ENCODE measurements at places on chromosomes 1 and 21. TPM values are rescaled to one million over a fixed set of nuclear protein-coding genes. Genes with fewer than 3 reads are reported as not detected.

GRCh38 chr1:16882986-16883385 is 12.8 kb upstream of the RNU1-2 start:
- no peak for DNase-seq

- DNase-seq, result no peak
Measured at GRCh38 chr1:39852214-39852791, 31.0 kb downstream of the TRIT1 start.

The PDPN gene
- 29.5 TPM for total RNA-seq

The EFCAB7 gene
- 8.7 TPM for total RNA-seq

DNA sequence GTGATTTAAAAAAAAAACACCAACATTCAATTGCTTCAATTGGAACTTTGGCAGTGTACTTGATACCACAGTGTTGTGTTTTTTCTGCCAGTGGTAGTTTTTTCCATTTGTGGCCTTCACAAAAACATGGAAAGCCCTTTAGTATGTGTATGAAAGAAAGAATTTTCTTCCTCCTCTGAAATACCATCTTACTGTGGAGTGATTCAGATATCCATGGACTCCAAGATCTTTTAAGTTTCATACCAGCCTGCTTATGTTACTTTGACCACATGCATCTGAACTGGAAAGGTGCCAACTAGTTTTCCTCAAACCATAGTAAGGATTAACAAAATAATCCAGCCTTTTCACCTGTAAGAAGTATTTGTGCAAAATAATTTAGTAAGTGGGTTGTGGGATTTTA is 3.4 kb downstream of the PPP2R5A start:
- no peak for DNase-seq

GRCh38 chr1:69513601-69514000 is 54.1 kb upstream of the LRRC7 start:
- no peak for DNase-seq

DNA sequence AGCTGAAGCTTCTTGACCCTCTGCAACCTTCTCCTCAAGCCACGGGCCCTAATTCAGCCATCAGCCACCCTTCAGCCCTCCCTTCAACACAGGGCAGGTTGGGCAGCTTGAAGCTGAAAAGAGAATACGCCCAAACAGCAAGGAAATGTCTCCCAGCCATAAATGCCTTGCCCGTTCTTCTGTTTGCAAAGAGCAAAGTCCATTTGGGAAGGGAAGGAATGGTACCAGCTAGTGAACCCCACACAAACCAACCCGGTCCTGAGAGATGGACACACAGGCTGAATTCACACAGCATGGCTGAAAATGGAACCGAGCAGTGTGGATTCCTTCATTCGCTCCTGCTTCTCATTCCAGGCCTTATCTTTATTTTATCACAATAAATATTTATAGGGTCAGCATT is 11.5 kb downstream of the PLEKHA6 start:
- DNase-seq, result no peak

- DNase-seq, result no peak
Measured at GRCh38 chr1:65109487-65109886, 38.5 kb upstream of the AK4 start.

DNA sequence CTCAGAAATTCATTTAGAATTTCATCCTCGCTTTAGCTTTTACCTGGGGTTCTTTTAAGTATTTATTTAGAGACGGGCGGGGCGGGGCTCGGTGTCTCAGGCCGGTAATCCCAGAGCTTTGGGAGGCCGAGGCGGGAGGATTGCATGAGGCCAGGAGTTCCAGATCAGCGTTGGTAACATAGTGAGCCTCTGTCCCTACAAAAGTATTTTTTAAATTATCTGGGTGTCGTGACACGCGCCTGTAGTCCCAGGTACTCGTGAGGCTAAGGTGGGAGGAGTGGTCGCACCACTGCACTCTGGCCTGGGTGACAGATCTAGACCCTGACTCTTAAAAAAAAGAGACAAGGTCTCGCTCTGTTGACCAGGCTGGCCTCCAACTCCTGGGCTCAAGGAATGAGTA is 942 bp upstream of the RSBN1 start:
- DNase-seq, result no peak

GRCh38 chr1:41041614-41042270 is 20.2 kb upstream of the SLFNL1 start:
- DNase-seq, result no peak

GRCh38 chr1:238474263-238474662 is 583.5 kb upstream of the ZP4 start:
- no peak for DNase-seq

GRCh38 chr1:89287181-89288050 is 14.8 kb upstream of the GBP5 start:
- DNase-seq, result no peak

The CYYR1 gene
- 27.6 TPM for total RNA-seq

- no peak for DNase-seq
Measured at GRCh38 chr1:91123773-91124172, 101.9 kb upstream of the ZNF644 start.

- DNase-seq, result no peak
Measured at GRCh38 chr1:39666772-39667171, 5.1 kb downstream of the NT5C1A start.

DNA sequence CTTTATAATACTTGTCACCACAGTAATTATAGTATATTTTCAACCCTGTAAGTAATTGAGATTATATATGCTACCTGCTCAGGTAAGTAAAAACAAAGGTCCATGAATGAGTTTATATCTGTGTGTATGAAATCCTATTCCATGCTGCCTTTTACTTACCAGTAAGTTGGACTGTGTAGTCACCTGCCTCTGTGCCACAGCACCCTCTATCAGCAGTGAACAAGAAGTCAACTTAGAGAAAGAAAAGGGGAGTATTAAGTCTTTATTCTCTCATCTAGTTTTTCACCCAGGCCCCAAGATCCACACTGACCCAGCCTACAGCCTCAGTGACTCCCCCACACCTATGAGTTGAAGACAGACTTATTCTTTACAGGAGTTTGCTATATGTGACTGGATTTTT is 36.9 kb upstream of the IFI16 start:
- no peak for DNase-seq

GRCh38 chr1:67705735-67706453 is 20.9 kb downstream of the GADD45A start:
- no peak for DNase-seq

- DNase-seq, result no peak
Measured at GRCh38 chr1:167648252-167648849, 18.3 kb downstream of the RCSD1 start.

GRCh38 chr1:234512451-234512861 is 33.5 kb upstream of the TARBP1 start:
- no peak for DNase-seq

The VWA5B1 gene
- total RNA-seq, result 41.9 TPM

DNA sequence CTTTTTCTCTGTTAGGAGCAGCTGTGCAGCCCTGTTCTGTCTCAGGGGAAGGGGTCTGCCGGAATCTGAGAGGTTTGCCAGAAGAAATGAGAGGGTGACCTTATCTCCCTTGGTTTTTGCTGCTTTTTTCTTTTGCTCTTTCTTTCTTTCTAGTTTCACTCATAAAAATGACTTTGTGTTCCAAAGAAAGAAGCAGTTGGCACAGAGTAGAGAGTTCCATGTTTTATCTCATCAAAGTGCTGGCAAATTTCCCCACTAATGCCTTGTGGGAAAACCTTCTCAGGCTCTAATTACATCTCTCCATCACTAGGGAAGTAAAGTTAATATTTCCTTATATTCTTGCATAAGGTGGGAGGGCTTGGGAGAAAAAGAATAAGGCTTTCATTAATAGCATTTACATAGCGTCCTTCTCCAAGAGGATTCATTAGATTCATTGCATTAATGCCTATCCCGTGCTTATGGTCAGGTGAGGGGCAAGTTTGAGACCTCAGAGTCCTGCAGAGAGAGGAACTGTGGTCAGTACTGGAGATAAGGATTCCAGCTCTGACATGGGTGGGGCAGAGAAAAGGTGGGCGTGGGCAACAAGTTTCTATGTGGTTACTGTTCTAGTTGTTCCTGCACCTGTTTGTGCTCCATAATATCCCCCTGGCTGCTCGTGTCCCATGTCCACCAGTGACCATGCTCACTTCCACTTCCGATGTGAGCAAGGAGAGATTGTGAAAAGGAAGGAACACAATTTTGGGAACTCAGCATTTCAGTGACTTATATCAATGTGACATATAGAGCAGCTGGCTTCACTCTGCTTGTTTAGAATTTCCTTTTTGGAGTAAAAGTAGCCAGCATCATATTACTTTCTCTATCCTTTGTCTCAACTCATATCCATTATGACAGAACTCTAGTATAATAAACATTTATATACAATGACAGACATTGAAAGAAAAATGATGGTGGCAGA is 79.5 kb downstream of the DISC1 start:
- no peak for DNase-seq

DNA sequence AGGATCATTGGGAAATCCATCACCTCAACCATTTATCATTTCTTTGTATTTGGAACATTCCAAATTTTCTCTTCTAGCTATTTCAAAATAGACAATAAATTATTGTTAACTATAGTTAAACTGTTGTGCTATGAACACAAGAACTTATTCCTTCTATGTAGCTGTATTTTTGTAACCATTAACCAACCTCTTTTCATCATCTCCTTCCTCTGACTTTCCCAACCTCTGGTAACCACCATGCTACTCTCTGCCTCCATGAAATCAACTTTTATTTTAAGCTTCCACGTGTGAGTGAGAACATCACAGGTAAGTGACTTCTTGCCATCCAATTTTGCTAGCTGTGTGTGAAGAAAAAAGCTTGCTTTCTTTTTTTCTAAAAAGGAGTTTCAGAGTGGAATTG is 418 bp downstream of the IFI44L start:
- DNase-seq, result no peak

- DNase-seq, result no peak
Measured at GRCh38 chr1:43995984-43996732, 4.8 kb downstream of the CCDC24 start.

The UMODL1 gene
- not detected for total RNA-seq

DNA sequence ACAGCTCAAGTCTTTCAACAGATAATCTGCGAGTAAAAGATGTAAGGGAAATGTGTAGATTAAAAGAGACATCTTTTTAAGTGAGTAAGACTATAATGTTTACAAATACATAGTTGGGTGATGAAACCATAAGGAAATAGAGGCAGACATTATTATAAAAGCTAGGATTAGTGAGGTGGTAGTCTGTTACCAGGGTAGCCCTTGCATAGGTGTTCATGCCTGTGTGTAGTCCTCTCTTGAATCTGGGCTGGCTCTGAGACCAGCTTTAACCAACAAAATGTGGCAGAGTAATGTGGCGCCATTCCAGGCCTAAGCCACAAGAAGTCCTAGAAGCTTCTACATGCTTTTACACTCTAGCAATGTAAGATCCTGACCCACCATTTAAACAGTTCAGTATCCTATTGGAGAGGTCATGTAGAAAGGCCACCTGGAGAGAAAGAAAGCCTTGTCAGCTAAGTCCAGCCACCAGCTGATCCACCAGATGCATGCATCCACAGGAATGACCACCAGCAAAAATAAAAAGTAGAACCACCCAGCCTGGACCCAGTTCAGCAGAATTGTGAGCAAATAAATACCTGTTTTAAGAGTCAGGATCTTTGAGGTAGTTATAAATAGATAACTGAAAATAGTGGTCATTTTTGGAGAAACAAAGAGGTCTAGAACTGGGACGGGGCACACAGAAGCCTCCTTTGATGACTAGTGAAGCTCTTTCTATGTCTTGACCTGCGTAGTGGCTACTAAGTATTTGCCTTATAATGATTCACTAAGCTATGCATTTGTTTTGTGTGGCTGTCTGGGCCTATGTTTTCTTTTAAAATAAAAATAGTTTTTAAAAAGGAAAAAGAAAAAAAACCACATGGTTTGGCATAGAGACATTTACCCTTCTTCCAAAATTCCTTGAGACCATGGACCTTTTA is 8.1 kb downstream of the NIBAN1 start:
- DNase-seq, result no peak

The BNIPL gene
- 10.5 TPM for total RNA-seq

DNA sequence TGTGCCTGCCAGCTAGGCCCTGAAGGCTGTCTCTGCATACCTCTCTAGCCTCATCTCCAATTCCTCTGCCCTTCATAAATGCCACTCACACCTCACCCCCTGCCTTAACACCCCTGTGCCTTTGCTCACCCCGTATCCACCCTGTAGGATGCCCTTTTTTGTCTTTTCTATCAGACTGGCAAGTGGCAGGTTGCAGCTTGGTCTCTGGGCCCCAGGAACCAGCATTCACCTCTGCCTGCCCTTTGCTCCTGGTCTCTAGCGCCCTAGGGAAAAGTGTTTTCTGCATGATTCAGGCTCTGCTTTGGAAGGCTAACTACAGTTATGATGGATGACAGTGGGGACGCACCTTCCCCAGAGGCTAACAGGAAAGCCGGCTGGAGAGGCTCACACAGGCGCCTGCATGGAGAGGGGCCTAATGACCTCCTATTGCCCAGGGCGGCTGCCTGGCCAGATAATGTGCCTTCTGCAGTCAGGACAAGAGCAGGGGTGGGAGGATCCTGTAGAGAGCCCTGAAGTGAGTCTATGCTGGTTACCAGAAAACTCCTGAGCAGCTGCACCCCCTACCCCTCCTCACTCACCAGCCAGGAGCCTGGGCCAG is 11.2 kb downstream of the KANK4 start:
- DNase-seq, result no peak

Data from ureter (tissue), 1 donor.